ENCODE measurements at places on chromosomes 13 and 19.

DNA sequence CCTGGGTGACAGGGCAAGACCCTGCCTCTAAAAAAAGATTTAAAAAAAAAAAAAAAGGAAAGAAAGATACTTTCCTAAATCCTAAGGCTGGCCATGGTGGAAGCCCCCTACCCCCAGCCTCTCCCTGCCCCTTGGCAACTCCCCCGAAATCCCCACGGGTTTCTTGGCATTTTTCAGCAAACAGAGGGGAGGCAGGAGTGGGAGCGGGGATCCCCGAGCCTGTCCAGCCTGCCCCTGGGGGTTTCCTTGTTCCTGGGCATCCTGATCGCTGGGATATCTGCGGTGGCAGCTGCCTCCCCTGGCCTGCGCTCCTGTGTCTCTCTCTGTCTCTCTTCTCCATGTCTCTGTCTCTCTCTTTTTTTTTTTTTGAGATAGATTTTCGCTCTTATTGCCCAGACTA lies 3.4 kb upstream of the EBI3 start:
- no peak for DNase-seq

GRCh38 chr13:22141716-22142115 lies 470.8 kb downstream of the FGF9 start:
- no peak for DNase-seq

DNA sequence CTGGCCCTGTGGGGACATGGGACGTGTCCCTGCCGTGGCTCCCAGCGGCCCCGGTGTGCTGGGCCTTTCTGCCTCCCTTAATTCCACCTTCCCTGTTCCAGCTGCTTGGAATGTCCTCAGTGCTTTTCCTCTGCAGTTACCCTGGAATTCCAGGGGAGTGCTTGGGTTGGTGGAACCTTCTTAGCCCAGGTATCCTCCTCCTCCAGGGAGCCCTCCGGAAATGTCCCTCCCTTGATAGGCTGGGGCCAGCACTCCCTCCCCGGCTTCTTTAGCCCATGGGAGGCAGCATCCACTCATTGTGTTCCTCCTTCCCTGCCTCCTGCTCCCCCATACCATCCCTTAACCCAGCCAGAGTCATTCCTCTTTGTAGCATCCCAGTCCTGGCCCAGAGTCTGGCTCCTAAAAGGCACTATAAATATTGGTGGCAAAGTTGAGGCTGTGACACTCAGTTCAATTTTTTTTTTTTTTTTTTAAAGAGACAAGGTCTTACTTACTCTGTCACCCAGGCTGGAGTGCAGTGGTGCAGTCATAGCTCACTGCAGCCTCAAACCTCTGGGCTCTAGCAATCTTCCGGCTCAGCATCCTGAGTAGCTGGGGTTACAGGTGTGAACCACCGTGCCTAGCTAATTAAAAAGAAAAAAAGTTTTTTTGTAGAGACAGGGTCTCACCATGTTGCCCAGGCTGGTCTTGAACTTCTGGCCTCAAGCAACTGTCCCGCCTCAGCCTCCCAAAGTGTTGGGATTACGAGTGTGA lies 13.7 kb upstream of the SLC7A10 start:
- DNase-seq = no peak

DNA sequence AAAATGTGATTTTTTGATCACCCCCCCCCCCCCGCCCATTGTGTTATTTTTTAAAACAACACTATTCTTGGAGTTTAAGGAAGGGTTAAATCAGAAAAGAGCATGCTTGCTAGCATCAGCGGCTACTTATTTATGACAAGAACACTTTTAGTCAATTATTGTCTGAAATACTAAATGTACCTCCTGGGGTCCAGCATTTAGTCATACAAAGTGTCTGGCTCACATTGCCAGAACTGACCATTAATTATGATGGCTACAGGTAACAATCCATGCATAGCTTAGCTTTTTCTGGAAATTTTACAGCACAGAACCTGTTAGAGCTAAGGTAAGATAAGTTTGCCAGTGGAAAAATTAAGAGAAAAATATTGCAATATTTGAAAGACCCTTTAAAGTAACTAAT lies 90.1 kb downstream of the PCDH9 start:
- no peak for DNase-seq

- no peak for DNase-seq
These were observed 374.9 kb downstream of the SPRY2 start for GRCh38 chr13:79966059-79966458.

DNA sequence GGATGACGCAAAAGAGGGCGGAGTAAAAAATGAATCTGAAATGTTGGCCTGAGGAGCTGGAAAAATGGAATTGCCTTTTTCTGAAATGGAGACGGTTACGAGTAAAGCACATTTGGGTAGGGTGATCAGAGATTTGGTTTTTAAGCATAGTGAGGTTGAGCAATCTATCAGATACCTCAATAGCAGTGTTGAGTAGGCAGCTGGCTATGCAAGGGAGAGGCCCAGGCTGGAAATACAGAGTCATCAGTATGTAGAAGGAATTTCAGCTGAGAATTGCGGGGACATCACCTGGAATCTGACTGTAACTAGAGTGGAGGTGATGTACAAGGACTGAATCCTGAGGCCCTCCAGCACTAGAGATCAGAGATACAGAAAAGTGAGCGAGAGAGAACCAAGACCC lies 224.8 kb downstream of the LMO7 start:
- DNase-seq = no peak

DNA sequence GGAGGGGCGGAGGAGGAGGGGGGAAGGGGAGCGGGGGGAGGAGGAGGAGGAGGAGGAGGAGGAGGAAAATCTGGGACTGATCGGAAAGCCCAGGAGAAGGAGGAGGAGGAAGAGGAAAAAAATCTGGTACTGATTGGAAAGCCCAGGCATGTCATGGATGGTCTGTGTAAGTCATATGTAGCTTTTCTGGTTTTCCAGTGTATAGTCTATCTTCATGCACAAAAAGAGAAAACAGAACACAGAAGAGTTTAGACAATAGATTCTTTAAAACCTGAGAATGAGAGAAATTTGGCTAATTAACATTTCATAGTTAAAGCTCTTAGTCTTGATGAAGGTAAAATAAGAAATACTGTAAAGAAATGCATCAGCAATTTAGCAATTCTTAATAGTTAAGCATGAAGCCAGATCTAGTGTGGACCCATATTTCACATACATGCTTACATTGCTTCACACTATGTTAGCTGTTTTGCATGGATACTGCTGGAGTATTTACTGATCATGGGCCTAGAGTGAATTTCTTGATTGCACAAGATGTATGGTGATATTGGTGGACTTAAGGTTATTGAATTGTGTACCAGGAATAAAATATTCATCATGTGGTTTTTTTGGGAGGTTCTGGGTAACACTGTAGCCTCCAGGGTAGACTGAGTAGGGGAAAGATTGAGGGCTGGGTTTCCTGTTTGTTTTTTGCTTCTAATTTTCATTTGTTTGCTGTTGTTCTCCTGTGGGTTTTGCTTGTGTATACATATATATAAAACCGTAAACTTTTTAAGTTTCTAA lies 41.4 kb downstream of the SUCLA2 start:
- no peak for DNase-seq

Measured in mucosa of descending colon (tissue), 3 donors.